Fibroblast of skin of abdomen (primary cell): ENCODE measurements at places on chromosomes 5 and 9.

DNA sequence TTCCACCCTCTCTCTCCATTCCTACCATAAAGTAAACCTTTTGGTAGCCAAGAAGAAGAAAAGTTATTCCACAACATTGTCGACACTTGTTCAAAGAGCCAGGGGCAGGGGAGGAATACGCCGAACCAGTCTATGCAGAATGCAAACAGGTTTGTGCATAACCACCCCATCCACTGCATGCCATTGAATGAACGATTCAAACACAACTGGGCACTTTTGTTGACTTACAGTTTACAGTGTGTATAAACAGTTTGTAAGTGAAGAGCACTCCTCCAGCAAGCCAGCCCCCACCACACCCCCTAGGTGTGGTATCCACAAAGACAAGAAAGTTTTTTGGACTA is 6.8 kb upstream of the S1PR3 start:
- no peak for DNase-seq

DNA sequence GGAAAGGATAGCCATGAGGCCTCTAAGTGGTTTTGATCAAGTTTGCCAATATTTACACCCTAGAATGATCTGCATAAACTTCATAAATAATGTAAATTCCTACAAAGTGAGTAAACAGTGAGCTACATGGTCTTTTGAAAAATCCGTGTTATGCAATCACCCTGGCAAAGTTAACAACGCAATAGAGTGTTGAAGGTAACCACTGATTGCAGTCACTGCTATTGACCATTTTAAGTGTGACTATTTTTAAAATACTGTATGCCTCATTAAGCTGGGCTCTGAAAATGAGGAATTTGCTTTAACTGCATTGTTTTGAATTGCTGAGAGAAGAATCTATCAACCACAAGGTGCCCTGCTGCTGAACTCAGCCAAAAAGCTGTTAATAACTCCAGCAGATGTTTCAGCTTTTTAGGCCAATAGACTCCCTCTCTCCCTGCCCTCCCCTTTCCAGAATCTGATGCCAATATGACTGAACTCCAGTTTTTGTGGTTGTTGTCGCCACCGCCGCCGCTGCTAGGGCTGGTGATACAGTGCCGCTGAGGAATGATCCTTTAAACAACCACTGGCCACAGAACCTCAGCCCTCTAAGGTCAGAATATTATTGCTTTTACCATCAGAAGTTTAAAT is 35.3 kb upstream of the SMARCA2 start:
- DNase-seq, result peak; percentile 93

- DNase-seq, result no peak
These were observed 119.4 kb upstream of the PUM3 start for GRCh38 chr9:2963307-2963706.

- no peak for DNase-seq
These were observed 5.2 kb downstream of the ANKDD1B start for GRCh38 chr5:75616371-75616881.

DNA sequence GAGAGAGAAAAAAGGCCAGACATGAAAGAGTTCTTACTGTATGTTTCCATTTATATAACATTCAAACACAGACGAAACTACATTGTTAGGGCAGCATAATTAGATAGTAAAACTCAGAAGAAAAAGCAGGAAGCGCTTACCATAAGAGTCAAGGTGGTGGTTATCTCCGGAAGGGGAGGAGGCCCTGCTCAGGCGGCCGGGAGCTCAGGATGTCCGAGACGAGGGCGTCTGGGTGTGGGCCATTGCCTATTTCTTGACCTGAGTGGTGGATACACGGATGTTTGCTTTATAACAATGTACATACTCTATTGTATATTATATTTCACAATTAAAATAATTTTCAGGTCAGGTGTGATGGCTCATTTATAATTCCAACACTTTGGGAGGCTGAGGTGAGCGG is 80.9 kb upstream of the COL5A1 start:
- no peak for DNase-seq

- no peak for DNase-seq
These were observed 206.8 kb downstream of the SAXO1 start for GRCh38 chr9:18826248-18826647.

GRCh38 chr5:91514400-91514799 is 131.3 kb upstream of the ARRDC3 start:
- no peak for DNase-seq
